GM12865 (cell line): ENCODE measurements at places on chromosomes 6 and 20.
A peak's percentile ranks its signal among the peaks of the same experiment; 100 is the strongest.

GRCh38 chr6:91428296-91428695 lies 841.4 kb upstream of the MAP3K7 start:
- no peak for DNase-seq

DNA sequence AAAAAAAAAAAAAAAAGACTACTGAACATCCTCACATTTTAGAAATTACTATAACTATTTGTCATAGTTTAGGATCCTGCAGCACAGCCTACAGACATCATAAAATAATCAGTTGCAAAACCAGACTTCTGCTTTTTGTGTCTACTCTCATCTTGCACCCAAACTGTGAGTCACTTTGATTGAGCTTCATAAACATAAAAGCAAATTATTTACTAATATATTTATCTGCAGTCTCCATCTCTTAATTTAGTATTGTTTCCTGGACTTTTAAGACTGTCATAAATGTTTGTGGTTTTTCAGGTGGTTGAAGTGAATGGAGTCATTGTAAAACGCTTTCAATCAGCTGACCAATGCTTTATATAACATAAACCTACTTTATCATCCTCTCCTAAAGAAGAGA lies 14.8 kb upstream of the CALHM6 start:
- no peak for DNase-seq

DNA sequence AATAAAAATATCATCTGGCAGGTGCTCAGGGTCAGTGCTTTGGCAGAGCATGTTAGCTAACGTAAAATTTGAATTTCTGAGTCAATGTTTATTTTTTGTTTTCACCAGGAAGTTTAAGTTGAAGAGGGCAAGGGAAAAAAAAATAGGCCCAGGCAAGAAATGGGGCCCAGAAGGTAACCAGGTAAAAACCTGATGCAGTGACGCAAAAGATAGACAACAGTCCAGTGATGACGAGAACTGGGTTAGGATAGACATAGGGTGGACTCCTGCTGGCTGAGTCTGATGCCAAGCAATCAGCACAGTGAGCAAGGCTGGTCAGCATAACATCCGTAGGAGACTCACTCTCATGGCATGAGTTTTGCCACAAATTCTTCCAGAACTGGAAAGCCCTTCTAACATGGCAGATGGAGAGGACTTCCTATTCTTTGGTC lies 42.2 kb downstream of the ZHX3 start:
- no peak for DNase-seq

DNA sequence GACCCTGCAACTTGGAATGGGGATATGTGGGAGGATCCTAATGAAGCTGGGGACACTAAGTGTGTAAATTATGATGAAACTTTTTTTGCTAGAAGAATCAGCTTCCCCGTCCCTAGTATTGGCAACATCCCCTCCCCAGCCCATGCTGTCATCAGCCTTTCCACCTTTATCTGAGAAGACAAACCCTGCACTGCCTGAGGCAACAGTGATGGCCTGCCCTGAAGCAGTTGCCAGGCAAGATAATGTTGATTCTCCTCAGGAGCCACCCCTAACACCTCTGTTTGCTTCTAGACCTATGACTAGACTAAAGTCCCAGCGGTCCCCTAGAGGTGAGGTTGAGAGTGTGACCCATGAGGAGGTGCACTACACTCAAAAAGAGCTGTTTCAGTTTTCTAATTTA lies 27.1 kb downstream of the MICA start:
- DNase-seq = no peak

DNA sequence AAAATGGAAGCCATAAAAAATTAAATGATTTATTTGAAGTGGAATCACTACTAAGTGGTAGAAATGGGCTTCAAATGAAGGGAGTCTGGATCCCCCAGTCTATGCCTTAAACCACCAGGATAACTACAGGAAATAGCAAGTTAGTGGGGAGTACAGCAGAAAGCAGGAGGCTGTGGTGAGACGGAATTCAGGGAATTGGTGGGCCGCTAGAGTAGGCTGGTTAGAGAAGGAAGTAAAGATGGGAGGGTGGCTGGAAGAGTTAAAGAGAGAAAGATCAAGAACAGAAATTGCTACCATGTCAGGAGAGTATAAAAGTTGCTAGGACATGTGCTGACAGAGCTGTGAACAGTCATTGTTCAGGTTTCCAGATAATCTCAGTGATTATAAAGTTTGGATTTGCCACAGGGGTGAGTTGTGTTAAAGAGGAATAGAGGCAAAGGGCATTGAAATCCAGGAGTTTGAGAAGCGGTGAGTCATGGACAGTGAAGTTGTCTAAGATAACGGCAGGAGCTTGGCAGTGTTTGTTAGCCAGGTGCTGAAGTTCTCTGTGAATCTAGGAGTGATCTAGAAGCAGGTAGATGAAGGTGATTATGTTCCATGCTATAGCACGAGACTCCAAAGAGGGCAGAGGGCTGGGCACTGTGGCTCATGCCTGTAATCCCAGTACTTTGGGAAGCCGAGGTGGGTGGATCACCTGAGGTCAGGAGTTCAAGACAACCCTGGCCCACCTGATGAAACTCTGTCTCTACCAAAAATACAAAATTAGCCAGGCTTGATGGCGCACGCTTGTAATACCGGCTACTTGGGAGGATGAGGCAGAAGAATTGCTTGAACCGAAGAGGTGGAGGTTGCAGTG lies 13.7 kb upstream of the HINT3 start:
- no peak for DNase-seq

DNA sequence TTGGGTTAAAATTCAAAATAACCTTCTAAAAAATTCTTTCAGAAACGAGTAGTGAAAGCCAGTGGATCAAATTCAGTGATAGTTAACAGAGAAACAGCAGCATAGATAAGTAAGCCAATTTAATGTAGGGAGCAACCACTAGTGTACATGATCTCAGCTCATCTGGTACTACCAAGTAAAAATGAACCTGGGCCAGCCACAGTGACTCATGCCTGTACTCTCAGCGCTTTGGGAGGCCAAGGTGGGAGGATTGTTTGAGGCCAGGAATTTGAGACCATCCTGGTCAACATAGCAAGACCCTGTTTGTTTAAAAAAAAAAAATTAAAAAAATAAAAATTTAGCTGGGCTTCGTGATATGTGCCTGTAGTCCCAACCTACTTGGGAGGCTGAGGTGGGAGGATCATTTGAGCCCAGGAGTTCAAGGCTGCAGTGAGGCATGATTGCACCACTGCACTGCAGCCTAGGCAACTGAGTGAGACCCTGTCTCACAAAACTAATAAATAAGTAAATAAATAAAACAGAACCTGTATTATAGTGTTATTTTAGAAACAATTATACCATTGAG lies 32.4 kb downstream of the CBFA2T2 start:
- DNase-seq = no peak

DNA sequence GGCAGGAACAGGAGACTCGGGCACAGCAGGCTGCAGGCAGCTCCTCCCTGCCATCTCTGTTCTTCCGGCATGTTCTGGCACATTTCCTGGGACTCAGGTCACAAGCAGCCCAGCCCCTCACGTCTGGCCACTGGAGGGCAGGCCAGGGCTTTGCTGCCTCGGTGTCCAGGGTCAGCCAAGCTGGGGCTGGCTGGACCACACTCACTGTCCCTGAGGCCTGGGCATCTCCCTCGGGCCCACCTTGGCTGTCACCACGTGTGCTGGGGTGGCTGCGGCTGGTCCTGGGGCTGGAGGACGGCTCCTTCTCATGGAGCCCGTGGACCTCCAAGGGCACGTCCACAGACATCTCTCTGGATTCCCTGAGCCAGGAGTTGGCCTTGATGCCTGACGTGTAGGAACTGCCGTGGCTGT lies 18.5 kb downstream of the FRMD1 start:
- no peak for DNase-seq

DNA sequence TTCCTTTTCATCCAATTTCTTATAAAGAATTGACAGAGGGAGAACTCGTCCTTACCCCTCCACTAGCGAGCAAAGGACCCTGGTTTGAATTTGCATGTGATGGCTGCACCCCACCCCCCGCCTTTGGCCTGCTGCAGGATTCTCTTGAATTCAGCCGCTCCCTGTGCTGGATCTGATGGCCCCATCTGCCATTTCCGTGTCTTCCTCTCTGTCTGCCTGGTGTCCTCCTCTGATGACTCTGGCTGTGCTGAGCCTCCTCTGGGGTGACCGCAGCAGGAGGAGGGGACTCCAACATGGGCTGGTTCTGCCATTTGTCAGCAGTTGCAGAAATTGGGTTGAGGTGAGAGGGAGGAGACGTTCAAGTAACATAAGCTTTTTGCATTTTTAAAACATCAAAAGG lies 188.8 kb downstream of the DLL1 start:
- DNase-seq = no peak

GRCh38 chr20:38791291-38791690 lies 14.2 kb upstream of the PPP1R16B start:
- DNase-seq = no peak

- no peak for DNase-seq
Measured at GRCh38 chr20:23146857-23147637, 60.9 kb upstream of the CD93 start.

- peak; percentile 79 for DNase-seq
Measured at GRCh38 chr6:44247338-44248302, 719 bp downstream of the HSP90AB1 start.

DNA sequence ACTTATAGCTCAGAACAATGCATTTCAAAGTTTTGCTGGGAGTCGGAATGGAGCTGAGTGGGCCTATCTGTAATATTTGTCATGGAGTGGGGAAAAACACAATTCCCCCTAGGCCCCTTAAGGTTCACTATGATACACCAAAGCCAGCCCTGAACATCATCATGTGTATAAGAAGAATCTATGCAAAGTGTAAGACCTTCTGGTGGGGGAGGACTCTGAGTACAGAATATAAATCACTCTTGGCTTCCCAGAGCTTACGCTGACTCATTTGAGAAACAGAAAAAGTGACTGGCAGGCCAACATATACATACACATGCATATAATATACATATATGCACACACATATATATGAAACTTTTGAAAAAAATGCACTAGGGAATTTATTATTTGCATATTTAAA lies 54.1 kb upstream of the UBR2 start:
- peak; percentile 84 for DNase-seq

GRCh38 chr6:54717849-54718455 lies 128.6 kb upstream of the FAM83B start:
- peak; percentile 71 for DNase-seq

GRCh38 chr6:137926207-137926731 lies 59.2 kb downstream of the TNFAIP3 start:
- DNase-seq = peak; percentile 40

GRCh38 chr20:34220561-34220960 lies 20.7 kb upstream of the ASIP start:
- DNase-seq = no peak

DNA sequence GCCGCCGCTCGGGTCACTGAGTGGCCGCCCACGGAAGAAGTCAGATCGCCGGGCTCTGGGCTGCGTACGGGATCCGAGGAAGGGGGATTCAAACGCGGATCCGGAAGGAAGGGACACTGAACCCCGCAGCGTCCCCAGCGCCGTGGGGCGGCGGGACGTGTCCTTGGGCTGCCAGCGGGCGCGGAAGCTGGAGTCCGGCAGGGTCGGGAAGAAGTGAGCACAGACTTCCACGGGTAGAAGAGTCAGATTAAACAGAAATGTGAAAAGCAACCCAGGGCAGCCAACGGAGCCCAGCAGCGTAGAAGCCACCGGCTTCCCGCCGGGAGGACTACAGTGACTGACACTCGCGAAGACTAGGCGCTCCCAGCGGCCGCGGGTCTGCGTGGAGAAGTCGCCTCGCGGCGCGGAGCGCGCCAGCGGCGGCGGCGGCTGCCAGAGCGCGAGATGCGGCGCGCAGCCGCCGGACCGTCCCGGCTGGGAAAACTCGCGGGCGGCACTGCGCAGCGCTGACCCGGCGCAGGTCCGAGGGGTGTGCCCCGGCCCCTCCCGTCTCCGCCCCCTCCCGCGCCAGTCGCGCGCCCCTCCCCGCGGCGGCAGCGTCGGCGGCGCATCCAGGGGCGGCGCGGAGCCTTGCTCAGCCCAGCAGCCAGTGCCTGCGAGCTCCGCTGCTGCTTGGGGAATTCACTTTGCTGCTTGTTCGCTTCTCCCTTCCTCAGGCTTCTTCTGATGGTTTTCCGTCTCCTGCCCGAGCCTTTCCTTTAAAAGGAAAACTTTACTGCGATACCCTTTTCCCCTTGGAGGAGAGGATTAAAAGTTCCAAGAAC lies at the start of gene SAMD5:
Gene SAMD5, plus strand, starts transcription at position 649 of the 824 bp plus-strand sequence. CDS start 239 bp downstream, outside the sequence.
- peak; percentile 25 for DNase-seq

DNA sequence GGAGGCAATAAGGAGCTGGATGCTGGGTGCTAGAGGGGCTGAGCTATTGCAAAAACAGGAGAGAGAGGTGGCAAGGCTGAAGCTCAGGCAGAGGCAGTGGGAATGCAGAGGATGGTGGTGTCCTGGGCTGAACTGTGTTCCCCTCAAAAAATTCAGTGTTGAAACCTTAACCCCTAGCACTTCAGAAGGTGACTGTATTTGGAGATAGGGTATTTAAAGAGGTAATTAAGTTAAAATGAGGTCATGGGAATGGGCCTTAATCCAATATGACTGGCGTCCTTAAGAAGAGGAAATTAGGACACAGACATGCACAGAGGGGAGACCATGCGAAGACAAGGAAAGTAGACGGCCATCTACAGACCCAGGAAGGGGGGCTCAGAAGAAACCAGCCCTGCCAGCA lies 11.5 kb upstream of the MMP9 start:
- DNase-seq = no peak

DNA sequence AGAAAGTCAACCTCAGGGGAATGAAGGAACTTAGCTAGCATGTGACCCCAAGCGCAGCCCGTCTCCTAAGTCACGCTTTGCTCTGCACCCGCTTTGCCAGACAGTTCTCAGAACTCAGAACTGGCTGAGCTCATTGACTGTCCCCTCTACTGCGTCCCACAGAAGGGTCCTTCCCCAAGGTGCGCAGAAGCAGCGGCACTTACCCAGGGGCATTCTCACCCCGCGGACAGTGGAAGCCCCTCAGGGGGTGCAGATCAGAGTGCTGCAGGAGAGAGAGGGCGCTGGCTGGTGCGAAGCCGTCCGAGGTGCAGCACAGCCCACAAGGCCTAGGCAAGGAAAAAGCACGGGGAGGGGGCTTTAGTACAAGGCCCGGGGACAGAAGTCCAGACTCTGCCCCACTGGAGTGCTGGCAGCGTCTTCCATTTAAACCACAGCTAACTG lies 807 bp downstream of the SNHG17 start:
- DNase-seq = peak; percentile 51

DNA sequence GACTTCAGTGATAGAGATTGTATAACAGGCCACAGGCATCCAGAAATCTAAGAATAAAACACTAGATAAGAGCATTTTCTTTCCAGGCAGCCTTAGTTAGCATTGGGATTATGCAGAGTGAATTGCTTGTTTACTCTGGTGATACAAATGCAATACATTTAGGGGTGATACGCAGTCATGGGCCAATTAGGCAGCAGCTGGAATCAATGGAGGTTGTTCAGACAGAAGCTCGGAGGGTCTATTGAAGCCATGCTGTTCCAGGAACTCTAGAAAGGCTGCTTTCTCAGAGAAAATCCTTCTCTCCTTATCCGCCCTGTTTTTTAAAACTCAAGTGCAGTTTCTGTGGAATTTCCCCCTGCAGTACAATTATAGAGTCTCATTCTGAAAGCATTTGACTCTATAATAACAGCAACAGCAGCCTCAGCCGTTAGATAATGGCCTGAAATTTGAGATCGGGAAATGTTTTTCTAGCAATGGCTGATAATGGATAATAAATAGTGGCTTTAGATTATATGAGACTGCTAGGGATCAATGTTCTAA lies 364.3 kb upstream of the HS3ST5 start:
- DNase-seq = no peak

GRCh38 chr6:43766964-43767461 lies 3.0 kb upstream of the VEGFA start:
- no peak for DNase-seq

- DNase-seq = no peak
Measured at GRCh38 chr6:75922226-75922625, 150.2 kb downstream of the IMPG1 start.

- DNase-seq = no peak
Measured at GRCh38 chr6:51494342-51494741, 593.1 kb downstream of the PKHD1 start.

GRCh38 chr6:14108571-14109410 lies 8.8 kb upstream of the CD83 start:
- peak; percentile 90 for DNase-seq
